ENCODE measurements at places on chromosomes 11 and 22.

- no peak for DNase-seq
Observed at GRCh38 chr11:130737866-130738431, 178.3 kb downstream of the SNX19 start.

DNA sequence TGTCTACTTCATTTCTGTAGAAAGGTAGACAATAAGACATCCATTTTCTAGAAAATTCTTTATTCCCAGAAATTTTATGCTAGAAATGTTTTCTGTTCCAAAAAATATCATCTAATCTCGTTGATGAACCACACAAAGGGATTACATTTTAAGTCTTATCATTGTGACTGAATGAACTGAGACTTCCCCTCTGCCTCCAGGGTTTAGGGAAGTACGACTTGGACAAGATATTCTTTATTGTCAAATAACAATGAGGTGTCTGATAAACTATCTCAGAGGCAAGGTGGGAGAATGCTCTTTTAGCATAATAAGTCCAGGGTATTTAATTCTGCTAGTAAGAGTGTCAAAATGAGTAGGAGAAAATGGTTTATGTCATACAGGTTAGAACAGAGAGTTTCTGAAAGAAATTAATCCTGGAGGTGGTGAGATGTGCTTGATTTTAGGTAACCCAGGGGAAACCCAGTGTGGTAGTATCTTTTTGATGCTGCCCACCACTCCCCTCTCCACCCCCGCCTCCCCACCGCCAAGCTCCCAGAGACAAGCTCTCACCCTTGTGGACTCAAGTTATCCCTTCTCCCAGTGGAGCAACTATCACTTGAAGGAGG is 100.6 kb downstream of the CD44 start:
- no peak for DNase-seq

- DNase-seq = no peak
Observed at GRCh38 chr22:41915035-41915785, at the start of gene SHISA8. TSS of gene SHISA8 (minus strand) at chr22:41915074. CDS start at chr22:41914667, 407 bp downstream.

GRCh38 chr11:83713708-83714107 is 427.5 kb upstream of the CCDC90B start:
- no peak for DNase-seq

GRCh38 chr11:71286701-71287643 is 34.6 kb upstream of the SHANK2 start:
- no peak for DNase-seq

DNA sequence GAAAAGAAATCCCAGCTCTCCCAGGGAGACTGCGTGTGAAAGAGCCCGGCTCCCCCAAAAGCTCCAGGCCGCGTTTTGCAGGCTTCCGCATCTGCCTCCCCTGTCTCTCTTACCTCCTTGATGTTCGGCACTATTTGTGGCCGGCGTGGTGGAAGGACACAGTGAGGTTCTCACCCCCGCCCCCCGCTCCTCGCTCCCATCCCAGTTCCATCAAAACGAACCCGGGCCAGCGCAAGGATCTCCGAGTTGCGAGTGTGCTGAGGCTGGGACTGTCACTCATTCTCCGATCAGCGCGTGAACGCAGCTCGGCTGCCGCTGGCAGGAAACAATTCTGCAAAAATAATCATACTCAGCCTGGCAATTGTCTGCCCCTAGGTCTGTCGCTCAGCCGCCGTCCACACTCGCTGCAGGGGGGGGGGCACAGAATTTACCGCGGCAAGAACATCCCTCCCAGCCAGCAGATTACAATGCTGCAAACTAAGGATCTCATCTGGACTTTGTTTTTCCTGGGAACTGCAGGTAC is at the start of gene NCAM1:
TSS of gene NCAM1 (plus strand) at position 275 of the 523 bp plus-strand sequence.
- no peak for DNase-seq

GRCh38 chr11:26070714-26071380 is 261.1 kb upstream of the ANO3 start:
- no peak for DNase-seq

DNA sequence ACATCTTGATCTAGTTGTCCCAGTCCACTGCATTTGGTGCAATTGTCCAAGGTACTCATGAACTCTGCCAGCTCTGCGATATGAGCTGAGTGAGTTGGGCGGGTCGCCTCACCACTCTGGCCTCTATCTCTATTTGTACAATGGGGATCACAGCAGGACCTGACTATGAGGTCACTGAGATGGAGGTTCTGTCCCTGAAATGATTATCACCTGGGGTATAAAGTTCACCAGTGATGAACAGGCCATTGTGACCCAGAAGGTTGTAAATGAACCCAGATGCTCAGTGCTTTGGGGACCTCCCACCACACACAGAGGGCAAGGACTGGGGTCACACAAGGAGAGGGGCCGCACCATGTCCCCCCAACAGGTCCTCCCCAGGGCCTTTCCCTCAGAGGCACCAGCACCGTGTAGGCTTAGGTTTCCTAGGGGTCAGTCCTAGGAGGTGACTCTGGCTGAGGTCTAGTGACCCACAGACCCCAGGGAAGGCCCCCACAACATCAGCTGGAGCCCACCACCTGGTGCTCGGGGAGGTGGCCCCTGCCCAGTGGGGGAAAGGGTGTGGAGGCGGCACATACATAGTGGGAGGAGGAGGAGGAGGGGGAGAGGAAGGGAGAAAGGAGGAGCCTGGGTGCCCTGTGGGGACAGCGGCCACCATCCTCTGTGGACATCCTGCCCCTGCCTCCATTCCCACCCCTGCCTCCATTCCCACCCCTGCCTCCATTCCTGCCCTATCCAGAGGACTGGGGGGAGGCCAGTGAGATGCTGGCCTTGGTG is 25.0 kb upstream of the IGLL1 start:
- DNase-seq = no peak

- DNase-seq = no peak
Observed at GRCh38 chr11:122832721-122833470, 5.4 kb upstream of the CRTAM start.

DNA sequence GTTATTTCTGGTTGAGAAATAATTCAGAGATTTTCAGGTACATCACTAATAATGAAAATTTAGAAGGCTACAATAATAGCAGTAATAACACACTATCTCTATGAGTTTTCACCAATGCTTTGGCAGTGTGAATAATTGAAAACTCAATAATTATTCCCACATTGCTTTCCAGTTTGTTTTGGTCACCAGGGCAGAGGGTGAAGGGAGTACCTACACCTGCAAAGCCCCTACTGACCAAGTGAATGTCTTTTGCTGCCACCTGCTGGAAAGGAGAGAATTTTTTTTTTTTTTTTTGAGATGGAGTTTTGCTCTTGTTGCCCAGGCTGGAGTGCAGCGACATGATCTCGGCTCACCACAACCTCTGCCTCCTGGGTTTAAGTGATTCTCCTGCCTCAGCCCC is 3.2 kb downstream of the NELL1 start:
- DNase-seq = no peak

DNA sequence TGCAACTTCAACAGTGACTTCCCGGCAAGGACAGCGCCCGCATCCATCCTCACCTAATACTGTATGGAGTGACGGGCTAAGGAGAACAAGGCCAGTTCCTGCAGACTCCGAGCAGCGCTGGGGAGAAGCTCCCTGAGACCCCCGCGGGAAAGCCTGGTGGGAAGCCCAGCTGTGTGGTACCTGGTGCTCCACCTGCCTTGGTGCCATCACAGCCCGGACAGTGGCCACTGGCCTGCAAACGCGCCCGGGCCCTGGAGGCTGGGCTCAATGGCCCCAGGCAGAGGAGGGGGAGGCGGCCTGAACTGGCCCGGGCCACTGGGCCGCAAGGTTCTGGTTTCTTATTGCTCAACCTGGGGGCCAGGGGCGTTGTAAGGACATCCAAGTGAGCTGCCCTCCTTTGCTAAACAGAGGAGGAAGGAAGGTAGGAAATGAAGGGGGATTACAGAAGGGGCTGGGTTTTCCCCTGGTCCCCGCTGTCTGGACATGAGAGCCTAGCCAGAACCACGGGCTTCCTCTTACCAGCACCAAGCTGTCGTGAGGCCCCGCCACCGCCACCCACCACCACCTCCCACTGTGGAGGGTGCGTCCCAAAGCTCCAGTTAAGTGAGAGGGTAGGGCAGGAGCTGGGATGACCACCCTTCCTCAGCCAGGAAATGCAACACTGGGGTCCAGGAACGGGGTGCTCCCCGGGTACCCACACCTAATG is 8.5 kb upstream of the CDC42BPG start:
- DNase-seq = no peak

GRCh38 chr22:42438293-42438650 is 6.1 kb upstream of the NFAM1 start:
- DNase-seq = no peak

Data from stimulated activated CD8-positive, alpha-beta memory T cell treated with anti-CD3 and anti-CD28 coated beads, Interleukin-7, amount 100 ng/mL, for 24 hours (primary cell).